ENCODE measurements at places on chromosomes 4 and X. TPM values are rescaled to one million over a fixed set of nuclear protein-coding genes. Genes with fewer than 3 reads are reported as not detected.

Gene SHROOM3
- total RNA-seq: 0.51 TPM

Gene PABPC5
- 2.0 TPM for total RNA-seq

Gene N4BP2
- total RNA-seq: 8.9 TPM

Gene XPNPEP2
- not detected for total RNA-seq

Gene ARAP2
- total RNA-seq: 0.23 TPM

Gene MID2
- total RNA-seq: 114 TPM

Gene PCDH10
- 0.14 TPM for total RNA-seq

Gene GPRIN3
- total RNA-seq: 0.51 TPM

Gene GALNTL6
- not detected for total RNA-seq

Gene RHOXF2B
- not detected for total RNA-seq

Gene TEX13D
- not detected for total RNA-seq

Gene STS
- 6.1 TPM for total RNA-seq

Measured in dermis blood vessel endothelial cell (primary cell).